Cardiac septum (tissue), 1 donor: ENCODE measurements at places on chromosomes 1 and 21. TPM values are rescaled to one million over a fixed set of nuclear protein-coding genes. Genes with fewer than 3 reads are reported as not detected.

DNA sequence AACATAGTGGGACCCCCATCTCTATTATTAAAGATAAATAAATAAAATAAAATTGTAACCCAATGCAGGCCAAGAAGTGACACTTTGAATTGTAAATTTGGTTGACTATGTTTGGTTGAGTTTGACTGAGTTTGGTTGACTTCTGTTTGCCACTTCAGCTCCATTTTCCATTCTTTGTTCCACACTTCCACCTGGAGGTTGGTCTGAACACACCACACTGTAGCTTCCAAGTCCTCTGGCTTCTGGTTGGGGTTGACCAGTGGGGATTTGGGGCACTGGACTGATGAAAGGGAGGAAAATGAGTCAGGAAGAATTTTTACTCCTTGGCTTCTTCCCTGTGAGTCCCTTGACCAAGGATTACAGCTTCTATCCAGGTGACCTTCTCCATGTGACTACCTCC, 40.6 kb upstream of the DIPK1A start:
- no peak for DNase-seq

- DNase-seq, result no peak
These were observed 98.1 kb downstream of the TM2D1 start for GRCh38 chr1:61626816-61627215.

GCLM gene
- 10.5 TPM for total RNA-seq

GRCh38 chr1:31064718-31065309, 703 bp downstream of the PUM1 start:
- DNase-seq, result no peak

- DNase-seq, result no peak
These were observed 42.6 kb downstream of the TRAPPC10 start for GRCh38 chr21:44054710-44055109.

TEX38 gene
- total RNA-seq, result 0.24 TPM

GRCh38 chr1:93531193-93531592, 83.3 kb downstream of the FNBP1L start:
- no peak for DNase-seq

GRCh38 chr1:100735244-100735643, 15.7 kb downstream of the VCAM1 start:
- DNase-seq, result no peak

DNA sequence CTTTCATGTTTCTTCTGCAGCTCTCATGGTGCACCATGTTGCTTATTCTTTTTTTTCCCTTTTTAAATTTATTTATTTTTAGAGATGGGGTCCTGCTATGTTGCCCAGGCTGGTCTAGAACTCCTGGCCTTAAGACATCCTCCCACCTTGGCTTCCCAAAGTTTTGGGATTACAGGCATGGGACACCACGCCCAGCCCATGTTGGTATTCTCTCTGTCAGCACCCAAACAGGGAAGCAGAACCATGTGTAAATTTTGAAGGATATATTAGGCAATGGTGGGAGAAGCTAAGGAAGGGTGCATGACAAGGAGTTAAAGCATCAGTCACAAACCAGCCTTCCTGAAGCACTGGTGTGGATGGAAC, 39.6 kb upstream of the ENAH start:
- DNase-seq, result no peak

SPRR2A gene
- total RNA-seq, result not detected

GRCh38 chr1:151371370-151372057, 991 bp downstream of the SELENBP1 start:
- peak; percentile 78 for DNase-seq

- no peak for DNase-seq
These were observed 21.9 kb downstream of the RHEX start for GRCh38 chr1:206074839-206075238.

- no peak for DNase-seq
These were observed 8.9 kb upstream of the APP start for GRCh38 chr21:26179501-26179900.

GRCh38 chr1:166167572-166167925, 748 bp upstream of the FAM78B start:
- no peak for DNase-seq

GRCh38 chr1:43123031-43123430, 49.1 kb downstream of the EBNA1BP2 start:
- DNase-seq, result no peak

DNA sequence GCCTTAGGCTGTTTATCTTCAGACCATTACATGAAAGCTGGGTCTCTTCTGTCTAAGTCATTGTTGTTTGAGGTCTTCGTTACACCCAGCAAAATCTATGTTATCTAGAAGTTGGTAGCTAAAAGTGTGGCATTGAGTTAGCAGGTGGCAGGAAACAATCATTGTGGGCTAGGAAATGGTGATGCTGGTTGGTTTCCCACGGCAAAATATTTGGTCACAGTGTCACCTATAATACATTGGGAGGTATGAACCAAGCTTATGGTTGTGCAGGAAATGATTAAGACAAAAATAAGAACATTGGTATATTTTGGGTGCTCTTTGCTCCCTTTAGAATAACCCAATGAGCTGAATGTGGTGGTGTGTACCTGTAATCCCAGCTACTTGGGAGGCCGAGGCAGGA, 169.7 kb downstream of the TRIM33 start:
- no peak for DNase-seq

IRF6 gene
- total RNA-seq, result 34.0 TPM

- DNase-seq, result no peak
These were observed 24.6 kb downstream of the DMAP1 start for GRCh38 chr1:44237721-44238457.

HPCAL4 gene
- total RNA-seq, result 0.05 TPM

DNA sequence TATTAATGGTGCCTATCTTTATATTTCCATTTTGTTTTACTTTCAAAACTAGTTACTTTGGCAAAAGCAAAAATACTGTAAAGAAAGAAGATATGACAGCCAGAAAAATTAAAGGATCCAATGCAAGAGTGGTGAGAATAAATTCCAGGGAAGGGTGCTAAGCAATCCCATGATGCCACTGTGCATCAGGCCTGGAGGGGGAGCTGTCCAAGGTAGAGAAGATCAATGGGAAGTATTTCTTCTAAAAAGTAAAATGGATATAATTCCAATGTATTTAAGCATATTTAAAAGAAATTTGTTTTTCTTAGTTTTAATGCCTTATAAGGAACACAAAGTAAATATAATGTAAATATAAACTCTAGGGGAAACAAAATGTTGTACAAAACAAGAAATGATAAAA, 1382.2 kb upstream of the B3GALT2 start:
- no peak for DNase-seq

GRCh38 chr1:208850442-208850841, 606.3 kb upstream of the PLXNA2 start:
- DNase-seq, result no peak

GRCh38 chr1:171801487-171801891, 20.0 kb downstream of the METTL13 start:
- no peak for DNase-seq

GRCh38 chr1:11461531-11462137, 17.3 kb upstream of the DISP3 start:
- DNase-seq, result no peak

DNASE2B gene
- not detected for total RNA-seq

GRCh38 chr1:5938101-5938646, 54.1 kb downstream of the NPHP4 start:
- DNase-seq, result peak; percentile 73

OR10J1 gene
- total RNA-seq, result not detected

GRCh38 chr1:86648255-86648654, 56.1 kb upstream of the SH3GLB1 start:
- DNase-seq, result no peak
